NCI-H748 treated with DMSO at 0.1 percent for 48 hours (cell line): ENCODE measurements at places on chromosomes 3 and 15.

GRCh38 chr15:98358971-98359370 lies 289.4 kb upstream of the IGF1R start:
- no peak for DNase-seq

DNA sequence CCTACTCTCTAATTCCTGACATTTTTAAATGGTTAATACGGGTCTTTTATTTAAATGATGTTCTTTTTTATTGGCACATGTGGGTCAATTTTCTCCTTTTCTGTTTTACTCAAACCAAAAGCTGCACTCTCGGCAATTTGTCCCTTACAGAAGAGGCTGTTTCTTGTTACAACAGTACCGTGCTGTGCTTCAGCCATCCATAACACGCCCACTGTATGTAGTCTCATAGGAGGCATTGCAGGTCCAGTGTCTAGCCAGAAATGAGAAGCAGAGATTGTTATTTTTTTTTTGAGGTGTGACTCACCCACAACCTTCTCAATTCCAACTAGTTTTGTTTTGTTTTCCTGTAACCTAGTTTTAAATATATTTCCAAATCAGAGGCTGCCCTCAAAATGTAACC lies 164.6 kb downstream of the GMNC start:
- DNase-seq = no peak

DNA sequence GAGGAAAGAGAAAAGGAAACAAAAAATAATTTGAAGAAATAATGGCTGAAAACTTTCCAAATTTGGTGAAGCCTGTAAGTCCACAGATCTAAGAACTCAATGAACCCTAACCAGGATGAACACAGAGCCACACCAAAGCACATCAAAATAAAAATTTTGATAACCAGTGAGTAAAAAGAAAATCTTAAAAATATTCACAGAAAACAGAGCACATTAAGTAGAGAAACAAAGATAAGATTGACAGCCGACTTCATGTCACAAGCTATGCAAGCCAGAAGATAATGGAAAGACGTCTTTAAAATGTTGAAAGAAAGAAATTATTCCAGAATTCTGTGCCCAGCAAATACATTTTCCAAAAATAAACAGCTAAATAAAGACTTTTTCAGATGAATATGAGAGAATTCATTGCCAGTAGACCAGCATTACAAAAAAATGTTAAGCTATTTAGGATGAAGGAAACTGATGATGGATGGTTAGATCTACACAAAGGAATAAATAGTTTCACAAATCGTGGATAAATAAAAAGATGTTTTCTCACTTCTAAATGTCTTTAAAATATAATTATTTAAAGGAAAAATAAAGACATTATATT lies 140.2 kb upstream of the SKOR1 start:
- peak; percentile 2 for DNase-seq

- DNase-seq = peak; percentile 58
Observed at GRCh38 chr3:168024537-168024941, 71.2 kb downstream of the GOLIM4 start.

- no peak for DNase-seq
Observed at GRCh38 chr15:84835661-84836337, 18.6 kb downstream of the ALPK3 start.

GRCh38 chr15:41490355-41490754 lies 3.3 kb upstream of the ITPKA start:
- no peak for DNase-seq

DNA sequence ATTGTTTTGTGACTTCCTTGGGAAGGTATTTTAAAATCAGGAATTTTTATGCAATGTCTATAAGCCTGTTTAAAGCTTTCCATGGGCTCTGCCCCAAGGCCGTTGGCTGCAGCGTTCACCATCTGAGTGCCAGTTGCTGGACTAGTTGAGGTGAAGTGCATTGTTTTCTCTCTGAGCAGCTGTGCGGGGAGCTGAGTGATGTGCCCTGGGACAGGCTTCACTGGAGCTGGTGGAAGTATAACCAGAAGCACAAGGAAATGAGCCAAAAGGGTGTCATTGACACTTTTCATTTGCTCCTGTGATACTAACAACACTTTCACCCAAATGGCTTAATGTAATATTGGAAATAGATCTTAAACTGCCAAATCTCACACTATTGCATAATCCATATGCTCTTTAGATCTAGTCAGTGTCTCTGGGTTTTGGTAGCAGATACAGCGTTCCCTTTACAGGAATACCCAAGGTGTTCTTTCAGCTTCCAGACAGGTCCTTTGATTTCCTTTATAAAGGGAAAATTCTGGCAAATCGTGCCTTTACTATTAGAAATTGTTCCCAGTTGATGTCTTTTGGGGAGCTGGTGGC lies 29.2 kb downstream of the APH1B start:
- DNase-seq = no peak

DNA sequence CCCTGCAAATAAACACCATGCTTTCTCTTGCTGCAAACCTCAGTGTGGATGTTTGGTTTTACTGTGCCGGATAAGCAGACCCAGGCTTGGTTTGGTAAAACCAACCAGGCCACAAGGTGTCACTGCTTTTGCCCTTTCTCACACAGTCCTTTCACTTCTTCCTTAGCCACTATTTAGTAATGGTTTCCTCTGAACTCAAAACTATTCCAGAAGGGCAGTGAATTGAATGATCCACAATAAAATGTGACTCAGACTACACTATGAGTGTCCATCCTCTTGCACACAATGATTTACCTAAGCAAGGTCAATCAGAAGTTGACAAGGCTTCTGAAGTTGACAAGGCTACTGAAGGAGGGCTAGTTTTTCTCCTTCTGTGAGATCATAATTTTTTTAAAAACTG lies 552.4 kb upstream of the CCDC54 start:
- DNase-seq = no peak

DNA sequence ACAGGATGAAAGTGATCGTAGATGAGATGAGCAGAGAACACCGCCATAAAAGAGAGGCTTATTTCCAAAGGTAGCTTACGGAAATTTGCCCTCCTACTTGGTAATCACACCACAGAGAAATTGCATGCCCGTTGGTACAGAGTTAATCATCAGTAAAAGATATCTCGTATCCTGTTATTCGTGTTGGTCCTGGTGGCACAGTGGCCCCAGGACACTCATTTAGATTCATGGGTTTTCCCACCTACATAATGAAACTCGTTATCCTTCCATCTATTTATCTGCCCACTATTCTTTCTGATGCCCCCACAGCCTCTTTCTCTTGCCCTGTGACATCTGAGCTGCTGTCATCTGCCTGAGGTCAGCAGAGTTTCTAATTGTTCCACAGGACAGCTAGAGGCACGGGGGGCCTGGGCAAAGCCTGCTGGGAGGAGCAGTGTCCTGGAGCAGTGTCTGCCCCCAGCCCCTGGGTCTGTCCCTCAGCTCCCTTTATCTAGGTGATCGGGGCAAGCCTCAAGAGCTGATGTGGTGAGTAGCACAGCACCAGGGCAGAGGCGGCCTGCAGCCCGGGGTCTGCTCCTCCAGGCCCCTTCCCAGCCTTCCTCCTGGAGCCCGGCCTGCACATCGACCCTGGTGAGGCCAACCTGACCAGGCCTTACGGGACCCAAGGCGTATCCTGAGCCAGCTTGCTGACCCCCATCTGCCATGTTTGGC lies 42.2 kb downstream of the PXYLP1 start:
- no peak for DNase-seq

GRCh38 chr3:181613813-181614212 lies 97.9 kb upstream of the SOX2 start:
- no peak for DNase-seq

DNA sequence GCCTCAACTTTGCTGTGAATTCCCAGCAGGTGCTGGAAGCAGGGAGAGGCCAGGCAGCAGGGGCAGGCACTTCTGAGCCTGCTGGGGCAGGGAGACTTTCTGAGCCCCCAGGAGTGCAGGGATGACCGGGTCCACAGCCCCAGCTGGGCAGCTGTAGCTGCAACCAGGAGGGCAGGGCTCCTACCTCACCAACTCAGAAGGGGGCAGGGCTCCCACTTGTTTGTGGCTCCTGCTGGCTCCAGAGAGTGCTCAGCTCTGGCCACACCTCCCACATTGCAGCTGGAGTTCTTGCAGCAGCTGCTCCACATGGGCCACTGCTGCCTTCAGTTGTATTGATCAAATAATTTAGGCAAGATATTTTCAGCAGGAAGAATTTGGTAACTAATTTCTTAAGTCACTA lies 812.3 kb downstream of the NSUN3 start:
- no peak for DNase-seq

GRCh38 chr3:55173504-55173903 lies 245.6 kb upstream of the LRTM1 start:
- no peak for DNase-seq

DNA sequence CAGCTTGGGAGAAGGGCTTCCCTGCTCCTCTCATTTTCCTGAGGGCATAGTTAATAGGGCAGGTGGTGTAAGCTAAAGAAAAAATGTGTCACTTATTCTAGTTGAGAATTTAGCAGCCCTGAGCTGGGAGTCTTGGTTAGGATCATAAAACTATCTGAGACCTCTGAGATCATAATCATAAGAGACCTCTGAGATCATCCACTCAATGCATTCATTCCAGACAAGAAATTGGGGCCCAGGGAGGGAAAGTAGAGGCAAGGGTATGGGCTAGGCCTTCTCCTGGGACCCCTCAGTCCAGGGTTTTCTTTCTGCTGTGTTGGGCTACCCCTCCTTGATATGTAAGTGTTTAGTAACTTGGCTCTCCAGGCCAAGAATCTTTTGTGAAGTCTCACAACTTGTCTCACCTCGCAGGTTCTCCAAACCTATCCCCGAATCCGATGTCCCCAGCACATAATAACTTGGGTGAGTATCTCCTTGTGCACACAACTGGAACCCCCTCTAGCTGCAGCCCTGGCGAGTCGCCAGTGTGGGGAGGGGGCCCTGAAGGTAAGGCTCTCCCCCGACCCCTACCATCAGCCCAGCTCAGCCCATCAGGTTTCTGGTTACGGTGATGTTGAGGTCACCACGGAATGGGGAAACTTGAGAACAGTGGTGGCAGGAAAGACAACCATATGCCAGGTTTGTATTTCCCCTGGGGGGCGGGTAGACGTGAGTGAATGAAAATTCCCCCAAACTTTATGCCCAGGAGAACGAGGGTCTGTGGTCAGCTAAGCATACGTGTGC lies 84.1 kb downstream of the AAGAB start:
- no peak for DNase-seq

DNA sequence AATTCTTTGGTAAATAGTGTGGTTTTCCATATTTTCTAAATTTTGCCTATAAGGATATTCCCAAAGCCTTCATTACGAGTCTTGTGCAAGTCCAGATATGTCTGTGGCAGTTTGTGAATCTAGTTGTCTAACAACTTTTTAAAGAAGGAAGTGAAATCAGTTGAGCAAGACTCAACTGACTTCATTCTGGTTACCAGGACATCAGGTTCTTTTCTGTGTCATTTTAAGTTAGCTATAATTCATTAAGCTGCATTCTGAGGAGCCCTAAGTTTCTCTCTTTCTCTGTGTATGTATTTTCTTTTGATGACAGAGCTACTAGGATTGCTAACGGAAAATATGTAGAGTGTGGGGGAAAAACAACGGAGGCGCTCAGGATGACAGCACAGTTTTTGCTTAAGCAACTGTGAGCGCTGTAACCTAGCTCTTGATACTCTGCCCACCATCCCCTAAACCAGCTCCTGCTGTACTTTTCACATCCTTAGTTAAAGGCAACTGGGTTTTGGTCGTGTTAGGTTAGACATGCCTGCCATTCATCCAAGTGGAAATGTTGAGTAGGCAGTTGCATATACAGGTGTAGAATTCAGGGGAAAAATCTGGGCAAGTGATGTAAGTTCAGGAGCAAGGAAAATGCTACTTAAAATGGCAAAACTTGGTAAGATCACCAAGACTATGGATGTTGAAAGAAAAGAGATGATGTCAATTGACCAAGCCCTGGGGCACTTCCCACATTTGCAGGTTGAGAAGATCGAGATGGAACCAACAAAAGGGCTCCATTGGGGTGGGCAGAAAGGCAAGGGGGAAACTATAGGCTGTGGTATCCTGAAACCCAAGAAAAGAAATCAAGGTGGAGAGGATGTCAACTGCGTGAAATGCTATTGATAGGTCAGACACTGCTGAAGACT lies 9.2 kb downstream of the MFSD1 start:
- DNase-seq = no peak

- DNase-seq = no peak
Observed at GRCh38 chr15:84805221-84805620, 11.9 kb upstream of the ALPK3 start.

- DNase-seq = no peak
Observed at GRCh38 chr3:138405486-138405885, 28.9 kb upstream of the ESYT3 start.

DNA sequence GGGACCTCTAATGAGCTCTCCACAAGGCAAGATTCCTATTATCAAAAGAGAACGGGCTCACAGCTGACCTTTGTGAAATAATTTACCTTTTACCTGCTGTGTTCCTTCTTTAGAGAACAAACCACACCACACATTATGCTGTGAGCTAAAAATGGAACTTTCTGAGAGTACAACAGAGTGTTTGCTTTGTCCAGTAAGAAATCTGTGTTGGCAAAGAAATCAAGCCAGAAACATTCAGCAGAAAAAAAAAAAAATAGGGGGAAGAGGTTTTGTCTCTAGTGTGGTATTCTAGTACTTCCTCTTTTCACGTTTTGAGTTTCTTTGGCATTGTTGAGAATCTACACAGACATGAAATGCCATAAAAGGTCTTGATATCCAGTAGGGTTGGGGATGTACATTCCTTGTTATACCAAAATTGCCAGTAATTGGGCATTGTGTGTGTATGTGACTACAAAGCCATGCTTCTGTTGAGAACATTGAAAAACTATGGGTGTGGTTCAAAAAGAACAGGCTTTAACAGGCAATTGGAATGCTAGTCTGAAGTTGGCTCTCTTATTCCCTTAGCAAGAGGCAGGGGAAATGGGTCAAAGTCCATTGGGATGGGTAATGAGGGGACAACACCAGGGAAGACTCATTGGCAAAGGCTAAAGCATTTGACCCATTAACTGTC lies 273.5 kb downstream of the NEK10 start:
- DNase-seq = no peak
